ENCODE measurements at places on chromosomes 12 and 14.

GRCh38 chr12:57031138-57031725 lies 14.9 kb upstream of the TAC3 start:
- DNase-seq: no peak

DNA sequence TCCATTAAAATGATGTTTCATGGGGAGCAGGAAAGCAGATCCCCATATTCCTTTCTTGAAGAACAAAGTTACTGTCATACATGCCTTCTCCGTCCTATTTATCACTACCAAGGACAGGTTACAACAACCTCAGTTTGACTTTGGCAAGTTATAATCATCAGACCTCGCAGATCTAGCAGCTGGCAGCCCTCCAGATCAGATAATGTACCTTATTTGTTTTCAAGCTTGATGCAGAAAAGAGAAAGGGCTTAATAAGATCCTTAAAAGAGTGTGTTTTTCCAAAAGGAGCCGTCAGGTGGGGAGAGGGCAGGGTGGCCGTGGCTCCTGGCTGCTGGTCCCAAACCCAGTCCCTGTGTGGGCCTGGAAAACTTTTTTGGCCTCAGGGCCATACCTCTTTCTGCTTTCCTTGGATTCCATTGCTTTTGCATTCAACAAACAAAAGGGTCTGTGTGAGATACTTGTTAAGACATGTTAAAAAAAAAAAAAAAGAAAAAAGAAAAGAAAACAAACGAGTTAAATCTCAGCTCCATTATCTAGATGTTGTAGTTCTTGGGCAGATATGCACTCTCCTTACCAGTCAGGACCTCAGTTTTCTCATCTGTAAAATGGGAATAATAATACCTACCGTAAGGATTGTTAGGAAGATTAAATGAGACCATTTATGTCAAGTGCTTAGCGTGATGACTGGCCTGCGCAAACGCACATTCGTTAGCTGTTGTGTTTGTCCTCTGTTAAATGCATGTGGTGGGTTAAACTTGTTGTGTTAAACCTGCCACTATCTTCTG lies 64.6 kb downstream of the B4GALNT3 start:
- DNase-seq: no peak

DNA sequence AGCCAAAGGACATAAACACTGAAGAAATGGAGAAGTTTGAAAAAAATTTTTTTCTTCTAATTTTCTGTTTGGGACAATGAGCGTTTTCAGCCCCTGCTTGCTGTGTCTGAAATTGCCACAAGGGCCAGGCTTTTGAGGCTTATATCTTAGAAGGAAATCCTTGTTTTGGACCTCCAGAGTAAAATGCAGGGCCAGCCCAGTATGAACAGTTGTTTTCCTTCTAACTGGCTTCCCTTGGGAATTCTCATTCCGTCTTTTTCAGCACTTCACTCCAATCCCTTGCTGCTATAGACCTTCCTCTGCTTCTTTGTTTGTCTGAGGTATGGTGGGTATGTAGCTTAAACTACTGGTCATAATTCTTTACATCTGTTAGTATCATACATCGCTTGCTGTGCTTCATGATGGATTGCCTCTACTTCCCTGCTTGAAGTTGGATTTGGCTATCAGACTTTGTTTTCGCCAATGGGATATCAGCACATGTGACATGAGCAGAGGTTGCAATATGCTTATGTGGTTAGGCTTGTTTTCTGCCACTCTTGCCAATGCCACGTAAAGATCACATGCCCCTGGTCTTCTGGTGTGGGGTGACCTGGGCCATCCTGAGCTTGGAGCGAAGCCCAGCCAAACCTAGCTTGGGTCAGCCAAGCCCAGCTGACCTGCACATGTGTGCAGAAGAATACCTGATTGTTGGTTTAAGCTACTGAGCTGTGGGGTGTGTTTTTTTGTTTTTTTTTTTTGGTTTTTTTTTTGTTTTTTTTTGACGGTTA lies 64.7 kb downstream of the AVPR1A start:
- DNase-seq: no peak

- no peak for DNase-seq
These were observed 375.0 kb downstream of the DPF3 start for GRCh38 chr14:72518809-72519377.

DNA sequence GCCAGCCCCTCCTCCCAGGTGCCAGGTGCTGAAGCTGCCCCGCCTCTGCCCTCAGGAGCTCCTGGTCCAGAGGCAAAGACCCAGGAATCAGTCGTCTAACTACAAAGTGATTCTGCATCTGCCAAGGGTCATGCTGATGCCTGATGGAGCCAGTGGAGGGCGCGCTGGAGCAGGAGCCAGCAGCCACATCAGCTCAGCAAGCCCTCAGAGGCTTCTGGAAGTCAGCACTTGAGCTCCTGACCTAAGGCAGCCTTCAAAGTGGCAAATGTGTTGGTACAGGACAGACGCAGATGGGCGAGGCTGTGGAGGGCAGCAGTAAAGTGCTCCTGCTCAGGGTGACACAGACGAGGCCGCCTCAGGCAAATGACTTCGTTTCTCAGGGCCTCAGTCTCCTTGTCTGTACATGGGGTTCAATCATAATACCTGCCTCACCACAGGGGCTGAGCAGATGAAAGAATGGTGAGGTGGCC lies 10.9 kb downstream of the C12orf43 start:
- no peak for DNase-seq

GRCh38 chr14:77603654-77604255 lies 12.7 kb downstream of the SPTLC2 start:
- DNase-seq: no peak

DNA sequence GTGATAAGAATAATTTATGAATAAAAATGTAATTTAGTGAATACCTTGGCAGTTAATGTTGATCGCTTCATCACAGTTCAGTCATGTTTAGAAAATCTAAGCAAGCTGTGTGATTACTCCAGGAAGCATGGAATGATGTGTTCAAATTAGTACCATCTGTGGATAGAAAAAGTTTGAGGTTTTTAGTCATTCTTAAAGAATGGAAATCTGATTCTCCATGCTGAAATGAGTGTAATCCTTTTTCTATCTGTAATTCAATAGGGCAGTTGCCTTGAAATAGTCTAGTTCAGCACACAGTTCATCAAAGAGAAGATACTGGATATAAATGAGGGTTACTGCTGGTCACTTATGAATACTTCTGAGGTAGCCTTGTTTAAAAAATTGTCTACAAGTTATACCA lies 127.2 kb upstream of the MYF6 start:
- DNase-seq: no peak

- no peak for DNase-seq
These were observed 120.7 kb downstream of the ADGRD1 start for GRCh38 chr12:131074221-131075083.

DNA sequence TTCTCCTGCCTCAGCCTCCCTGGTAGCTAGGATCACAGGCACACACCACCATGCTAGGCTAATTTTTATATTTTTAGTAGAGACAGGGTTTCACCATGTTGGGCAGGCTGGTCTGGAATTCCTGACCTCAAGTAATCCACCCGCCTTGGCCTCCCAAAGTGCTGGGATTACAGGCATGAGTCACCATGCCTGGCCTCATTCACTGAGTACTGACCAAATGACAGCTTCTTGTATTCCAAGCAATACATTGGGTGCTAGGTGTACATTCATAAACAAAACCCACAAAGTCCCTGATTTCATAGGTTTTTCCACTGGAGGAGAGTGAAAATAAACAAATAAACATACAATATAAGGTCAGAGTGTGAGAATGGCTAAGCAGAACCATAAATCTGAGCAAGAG lies 136.3 kb downstream of the HELB start:
- no peak for DNase-seq

DNA sequence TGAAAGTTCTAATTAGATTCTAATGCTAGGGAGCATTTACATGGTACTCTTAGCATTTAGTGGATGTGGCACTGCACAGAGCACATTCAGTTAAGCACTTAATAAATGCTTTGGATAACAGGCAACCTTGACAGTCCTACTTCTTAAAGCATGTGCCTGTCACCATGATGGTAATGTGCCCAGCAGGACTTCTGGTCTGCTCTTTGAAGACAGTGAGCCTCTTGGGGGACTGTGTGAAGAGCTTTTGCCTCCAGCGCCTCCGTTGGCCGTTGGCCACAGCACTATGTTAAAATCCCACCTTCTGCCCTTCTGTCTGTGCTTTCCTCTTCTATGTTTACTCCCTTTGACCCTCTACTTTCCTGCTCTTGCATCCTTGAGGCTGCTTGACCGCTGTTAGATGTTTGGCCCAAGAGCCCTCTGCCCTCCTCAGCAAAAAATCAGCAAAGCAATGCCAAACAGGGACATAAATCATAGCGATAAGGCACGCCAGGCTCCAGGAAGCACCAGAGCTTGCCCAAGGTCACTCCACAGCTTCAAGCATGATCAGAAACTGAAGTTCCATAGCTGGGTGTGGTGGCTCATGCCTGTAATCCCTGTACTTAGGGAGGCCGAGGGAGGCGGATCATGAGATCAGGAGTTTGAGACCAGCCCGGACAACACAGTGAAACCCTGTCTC lies 8.3 kb downstream of the CDKL1 start:
- no peak for DNase-seq
